ENCODE measurements at places on chromosomes 7 and 10. TPM values are rescaled to one million over a fixed set of nuclear protein-coding genes. Genes with fewer than 3 reads are reported as not detected.

RTKN2 gene
- 6.6 TPM for total RNA-seq

DNA sequence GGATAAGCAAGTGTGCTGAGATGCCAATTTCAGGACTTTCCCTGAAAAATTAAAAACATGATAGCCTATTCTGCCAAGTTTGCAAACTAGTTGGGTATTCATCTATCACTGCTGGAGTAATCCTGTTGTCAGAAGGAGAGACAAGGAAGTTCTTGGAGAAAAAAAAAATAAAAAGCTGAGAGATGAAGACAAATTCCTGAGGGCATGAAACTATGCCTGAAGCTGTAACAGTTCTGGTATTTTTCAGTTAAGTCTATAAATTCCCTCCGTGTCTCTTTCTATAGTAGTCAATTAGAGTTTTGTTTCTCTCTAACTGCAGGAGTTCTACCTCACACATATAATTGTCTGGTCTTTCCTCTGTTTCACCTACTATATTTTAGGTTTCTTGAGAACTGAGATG, 95.7 kb downstream of the DGKB start:
- DNase-seq, result no peak

DNA sequence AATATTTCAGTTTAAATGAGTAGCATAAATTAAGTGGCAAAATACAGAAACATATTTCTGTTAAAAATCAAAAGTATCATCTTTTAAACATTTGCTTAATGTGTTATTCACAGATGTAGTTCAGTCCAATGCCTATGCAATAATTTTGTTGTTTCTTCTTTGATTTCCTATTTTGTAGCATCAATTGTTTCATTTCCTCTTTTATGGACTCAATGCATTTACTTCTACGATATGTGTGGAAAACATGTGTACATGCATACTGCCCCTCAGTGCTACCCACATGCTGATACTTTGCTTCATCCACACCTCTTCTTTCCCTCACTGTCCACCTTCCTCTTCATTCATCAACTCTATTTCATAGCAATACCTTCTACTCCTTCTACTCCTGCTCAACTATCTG, 108.1 kb downstream of the PTN start:
- no peak for DNase-seq

UBE3C gene
- 55.7 TPM for total RNA-seq

DNA sequence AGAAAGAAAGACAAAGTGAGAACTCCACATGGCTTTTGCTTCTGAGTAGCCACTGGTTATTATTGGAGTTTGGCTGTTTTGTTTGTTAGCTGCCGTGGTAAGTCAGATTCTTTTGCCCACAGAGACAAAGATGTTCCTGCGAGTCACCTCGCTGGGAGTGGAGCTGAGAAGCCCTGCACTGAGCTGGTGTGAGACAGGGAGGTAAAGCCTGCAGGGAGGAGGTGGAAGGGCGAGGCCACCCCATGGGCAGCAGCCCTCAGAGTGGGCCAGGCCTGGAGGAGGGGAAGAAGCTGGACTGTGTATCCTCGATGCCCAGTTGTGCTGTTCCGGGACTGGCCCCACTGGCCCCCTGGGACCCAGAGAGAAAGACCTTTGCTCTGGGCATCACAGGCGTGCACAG, 14.3 kb upstream of the NOM1 start:
- no peak for DNase-seq

TMEM196 gene
- not detected for total RNA-seq

GRCh38 chr10:51986516-51986915, 287.1 kb upstream of the CSTF2T start:
- no peak for DNase-seq

ZNF727 gene
- total RNA-seq, result not detected

GRCh38 chr7:107113866-107114265, 54.9 kb upstream of the HBP1 start:
- DNase-seq, result no peak

All from activated CD4-positive, alpha-beta memory T cell treated with anti-CD3 and anti-CD28 coated beads, Interleukin-2, amount 10 ng/mL, durations not matched to agents 7 days and 5 days (primary cell).